Hematopoietic multipotent progenitor cell treated with erythropoietin and hydrocortisone succinate and interleukin-3 and kit ligand, for 4 days (in vitro differentiated cells): ENCODE measurements at places on chromosomes 6 and 20.

DNA sequence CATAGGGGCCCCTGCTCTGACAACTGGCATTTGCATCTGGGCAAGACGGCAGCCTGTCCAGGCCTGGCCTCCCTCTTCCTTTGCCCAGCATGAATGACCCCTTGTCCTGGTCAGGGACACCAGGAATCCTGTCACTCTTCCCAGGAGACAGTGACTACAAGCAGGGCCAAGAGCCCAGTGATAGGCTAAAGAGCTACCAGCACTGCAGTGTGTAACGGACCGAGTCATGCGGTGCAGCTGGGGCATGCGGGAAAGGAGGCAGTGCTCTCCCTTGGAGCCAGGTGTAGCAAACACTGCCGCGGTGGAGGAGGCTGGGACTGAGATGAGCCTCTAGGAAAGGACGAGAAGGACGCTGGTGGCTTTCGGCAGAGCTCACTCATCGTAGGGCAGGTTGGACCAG is 38.7 kb upstream of the DSP start:
- no peak for DNase-seq

DNA sequence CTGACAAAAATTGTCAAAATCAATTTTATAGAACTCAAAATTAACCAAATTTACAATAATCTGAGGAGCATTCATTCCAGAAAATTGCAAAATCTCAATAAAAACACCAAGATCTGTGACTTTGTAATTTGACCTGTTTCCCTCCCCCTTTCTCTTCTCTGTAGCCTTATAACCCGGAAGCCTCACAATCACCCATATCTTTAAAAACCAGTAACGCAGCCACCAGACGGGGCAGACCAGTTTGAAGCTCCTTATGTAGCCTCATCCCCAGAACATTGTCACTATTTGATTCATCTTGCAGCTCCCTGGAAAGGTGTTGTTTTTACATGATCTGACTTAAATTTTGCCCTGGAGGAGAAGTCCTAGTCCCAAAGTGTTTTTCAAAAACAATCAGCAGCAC is 27.5 kb upstream of the TGM6 start:
- no peak for DNase-seq

DNA sequence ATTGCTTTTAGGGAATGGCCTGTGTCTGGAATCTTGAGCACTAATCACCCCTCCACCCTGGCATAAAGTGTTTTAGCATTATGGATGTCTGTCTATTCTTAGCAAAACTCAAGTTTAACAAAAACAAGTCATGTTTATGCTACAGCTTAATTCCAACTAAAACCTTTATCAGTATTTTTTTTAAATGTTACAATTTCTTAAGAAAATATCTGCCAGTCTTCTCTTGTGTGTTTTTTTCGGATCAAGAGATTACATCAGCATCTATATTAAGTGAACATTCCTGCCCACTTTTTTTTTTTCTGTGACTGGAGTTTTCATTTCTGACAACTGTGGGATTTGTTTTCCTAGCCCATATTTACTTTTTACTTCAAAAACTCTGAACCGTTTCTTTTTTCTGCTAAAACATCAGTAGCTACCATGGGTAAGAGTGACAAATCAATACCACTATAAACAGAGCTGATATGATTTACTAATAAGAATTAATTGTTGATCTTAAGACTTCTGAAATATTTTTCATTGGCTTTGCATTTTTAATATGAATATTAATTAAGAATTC is 94.3 kb downstream of the EDN1 start:
- no peak for DNase-seq

- DNase-seq, result no peak
Measured at GRCh38 chr20:63156221-63156671, 59.7 kb downstream of the YTHDF1 start.

DNA sequence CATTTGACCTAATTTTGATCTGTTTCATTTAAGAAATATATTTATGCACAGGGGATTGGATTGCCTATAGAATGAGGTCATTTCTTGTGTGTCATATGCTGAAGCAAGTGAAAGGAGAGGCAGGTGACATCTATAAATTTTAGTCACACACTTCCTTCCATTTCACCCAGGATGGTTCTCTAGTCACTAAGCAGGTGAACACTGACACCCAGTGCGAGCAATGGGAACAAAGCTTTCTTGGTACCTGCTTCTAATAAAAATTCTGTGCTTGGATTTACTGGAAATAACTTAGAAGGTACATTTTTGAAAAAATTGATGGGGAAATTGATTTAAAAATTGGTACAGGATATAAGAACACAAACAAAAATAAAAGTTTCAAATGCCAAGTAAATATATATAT is 66.9 kb upstream of the MC3R start:
- no peak for DNase-seq

DNA sequence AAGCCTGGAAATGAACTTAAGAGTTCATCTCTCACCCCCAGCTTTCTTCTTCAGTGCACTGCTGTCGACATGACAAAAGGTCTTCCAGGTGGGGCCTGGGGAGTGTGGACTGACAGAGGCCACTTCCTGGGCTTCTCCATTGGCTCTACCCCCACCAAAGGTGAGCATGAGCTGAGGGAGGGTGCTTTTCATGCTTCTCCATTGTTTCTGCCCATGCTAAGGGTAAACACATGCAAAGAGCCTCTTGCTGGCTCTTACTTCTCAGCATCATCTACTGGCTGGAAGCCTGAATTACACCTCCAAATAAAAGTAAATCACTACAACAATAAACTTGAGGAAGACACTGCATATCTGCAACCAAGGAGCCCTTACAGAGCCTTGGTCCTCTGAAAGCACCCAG is 227.2 kb downstream of the EPM2A start:
- no peak for DNase-seq

DNA sequence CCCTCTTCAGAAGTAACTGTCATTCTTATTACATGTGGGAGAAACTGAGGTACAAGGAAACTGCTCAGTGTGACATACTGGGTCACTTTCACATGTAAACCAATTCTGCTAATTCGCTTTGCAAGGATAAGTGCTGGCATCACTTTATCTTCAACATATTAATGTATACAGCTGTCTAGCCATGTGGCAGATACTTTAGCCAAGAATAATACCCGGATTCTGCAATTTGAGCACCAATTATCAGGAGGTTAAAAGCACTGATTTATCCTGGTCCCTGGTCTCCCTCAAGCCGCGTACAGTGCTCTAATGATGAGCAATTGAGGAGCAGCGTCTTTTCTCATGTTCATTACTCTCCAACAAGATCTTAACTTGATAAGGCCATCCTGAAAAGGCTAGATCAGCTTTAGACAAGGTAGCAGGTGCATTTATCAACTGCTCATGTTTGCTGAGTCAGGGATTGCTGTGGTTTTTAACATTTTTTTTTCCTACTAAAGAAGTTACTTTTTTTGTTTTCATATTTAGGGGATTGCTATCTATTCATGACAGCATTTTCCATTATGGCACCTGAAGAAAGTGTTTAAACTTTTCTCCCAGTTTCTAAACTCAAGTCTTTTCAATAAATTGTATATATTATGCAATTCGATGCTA is 1066.3 kb upstream of the MAP3K7 start:
- no peak for DNase-seq

- DNase-seq, result no peak
Measured at GRCh38 chr6:142531727-142532126, 229.9 kb downstream of the ADGRG6 start.

- no peak for DNase-seq
Measured at GRCh38 chr6:113089056-113089455, 741.9 kb downstream of the RFPL4B start.

GRCh38 chr6:6320901-6321300 is 439 bp upstream of the F13A1 start:
- no peak for DNase-seq

GRCh38 chr6:113651920-113652319 is 205.2 kb upstream of the MARCKS start:
- DNase-seq, result no peak

DNA sequence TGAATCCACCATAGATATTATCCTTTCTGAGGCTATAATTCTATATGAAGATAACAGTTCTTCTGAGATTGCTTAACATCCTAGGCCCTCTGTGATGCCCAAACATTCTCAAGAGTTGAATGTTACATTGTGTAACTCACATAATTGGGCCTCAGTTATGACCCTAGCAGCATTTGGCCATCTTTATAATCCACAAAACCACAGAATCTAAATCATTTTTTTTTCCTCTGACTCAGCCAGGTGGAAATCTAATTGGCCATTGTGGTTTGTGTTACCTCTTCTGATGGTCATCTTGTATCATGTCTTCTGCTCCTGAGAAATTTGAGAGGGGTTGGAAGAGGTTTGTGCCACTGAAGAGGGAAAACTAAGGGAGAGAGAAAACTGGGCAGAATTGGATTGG is 99.5 kb downstream of the LINC00237 start:
- no peak for DNase-seq

- DNase-seq, result peak; percentile 42
Measured at GRCh38 chr6:39157511-39157910, 42.5 kb upstream of the SAYSD1 start.

DNA sequence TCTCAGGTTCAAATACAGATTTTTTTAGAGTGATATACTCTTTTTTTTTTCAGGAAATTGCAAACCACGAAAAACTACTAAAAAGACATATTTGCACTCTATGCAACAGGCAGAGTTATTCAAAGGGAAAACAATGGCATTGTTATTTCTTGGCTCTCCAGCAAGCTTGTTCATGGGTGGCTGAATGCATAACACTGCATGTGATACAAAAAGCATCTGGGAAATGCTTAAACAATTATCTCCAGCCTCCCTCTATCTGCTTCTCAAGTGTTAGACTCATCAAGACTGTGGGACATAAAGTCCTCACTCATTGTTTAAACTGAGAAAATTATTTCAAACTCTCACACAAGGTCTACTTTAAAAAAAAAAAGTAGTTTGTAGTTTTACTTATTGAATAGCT is 7.3 kb upstream of the COL12A1 start:
- DNase-seq, result no peak

DNA sequence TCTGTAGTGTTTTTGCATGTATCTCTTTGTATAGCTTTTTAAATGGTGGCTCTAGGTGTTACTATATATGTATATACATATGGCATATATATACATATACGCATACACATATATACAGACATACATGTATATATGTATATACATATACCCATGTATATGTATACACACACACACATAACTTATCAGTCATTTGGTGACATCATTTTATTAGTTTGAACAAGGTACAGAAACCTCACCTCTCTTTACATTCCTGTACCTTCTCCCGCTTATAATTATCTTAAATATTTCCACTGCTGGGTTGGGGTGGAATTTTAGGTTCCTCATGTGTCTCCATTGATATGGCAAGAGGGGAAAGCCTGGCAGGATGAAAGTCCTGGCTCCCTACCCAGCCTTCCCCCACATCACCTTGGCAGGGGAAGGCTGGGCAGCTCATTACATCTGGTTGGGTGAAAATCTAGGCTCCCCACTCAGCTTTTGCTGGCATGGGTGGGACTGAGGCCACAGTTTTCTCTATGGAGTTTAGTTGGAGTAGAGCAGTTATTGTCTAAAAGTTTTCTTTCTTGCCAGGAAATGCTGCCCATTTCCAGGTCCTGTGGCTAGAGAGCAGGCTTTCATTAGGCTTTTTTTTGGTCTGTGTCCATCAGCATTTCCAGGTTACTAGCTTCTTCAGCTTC is 7.6 kb downstream of the GLO1 start:
- no peak for DNase-seq

DNA sequence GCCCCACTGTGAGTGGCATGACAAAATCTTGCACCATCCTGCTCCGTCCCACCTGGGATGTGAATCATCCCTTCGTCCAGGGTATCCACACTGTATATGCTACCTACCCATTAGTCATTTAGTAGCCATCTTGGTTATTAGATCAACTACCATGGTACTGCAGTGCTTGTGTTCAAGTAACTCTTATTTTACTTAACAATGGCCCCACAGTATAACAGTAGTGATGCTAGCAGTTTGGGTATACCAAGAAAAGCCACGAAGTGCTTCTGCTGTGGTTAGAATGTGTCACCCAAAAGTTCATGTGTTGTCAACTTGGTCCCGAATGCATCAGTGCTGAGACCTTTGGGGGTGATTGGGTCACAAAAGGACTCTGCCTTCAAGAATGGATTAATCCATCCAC is 11.7 kb downstream of the OSER1 start:
- DNase-seq, result peak; percentile 47

DNA sequence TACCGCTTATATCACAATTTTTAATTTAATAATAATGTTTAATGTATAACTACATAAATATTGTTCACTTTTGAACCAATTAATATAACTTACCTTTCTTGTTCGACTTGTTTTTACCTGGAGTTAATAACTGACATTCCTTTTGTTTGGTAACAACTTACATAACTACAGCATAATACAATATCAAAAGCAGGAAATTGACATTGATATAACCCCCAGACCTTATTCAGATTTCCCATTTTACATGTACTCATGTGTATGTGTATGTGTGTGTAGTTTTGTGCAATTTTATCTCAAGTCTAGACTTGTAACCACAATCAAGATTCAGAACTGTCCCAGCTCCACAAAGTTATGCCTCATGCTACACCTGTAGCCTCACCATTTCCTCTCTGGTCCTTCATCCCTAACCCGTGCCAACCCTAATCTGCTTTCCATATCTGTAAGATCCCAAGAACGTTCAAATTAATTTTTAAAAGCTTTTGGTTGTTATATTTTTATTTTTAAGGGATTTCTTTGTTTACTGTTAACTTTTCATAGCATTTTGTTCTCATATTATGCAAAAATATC is 190.6 kb downstream of the MANEA start:
- DNase-seq, result no peak

- no peak for DNase-seq
Measured at GRCh38 chr20:25469558-25469957, 62.1 kb downstream of the GINS1 start.

GRCh38 chr6:164753517-164753916 is 555.9 kb downstream of the C6orf118 start:
- DNase-seq, result no peak

DNA sequence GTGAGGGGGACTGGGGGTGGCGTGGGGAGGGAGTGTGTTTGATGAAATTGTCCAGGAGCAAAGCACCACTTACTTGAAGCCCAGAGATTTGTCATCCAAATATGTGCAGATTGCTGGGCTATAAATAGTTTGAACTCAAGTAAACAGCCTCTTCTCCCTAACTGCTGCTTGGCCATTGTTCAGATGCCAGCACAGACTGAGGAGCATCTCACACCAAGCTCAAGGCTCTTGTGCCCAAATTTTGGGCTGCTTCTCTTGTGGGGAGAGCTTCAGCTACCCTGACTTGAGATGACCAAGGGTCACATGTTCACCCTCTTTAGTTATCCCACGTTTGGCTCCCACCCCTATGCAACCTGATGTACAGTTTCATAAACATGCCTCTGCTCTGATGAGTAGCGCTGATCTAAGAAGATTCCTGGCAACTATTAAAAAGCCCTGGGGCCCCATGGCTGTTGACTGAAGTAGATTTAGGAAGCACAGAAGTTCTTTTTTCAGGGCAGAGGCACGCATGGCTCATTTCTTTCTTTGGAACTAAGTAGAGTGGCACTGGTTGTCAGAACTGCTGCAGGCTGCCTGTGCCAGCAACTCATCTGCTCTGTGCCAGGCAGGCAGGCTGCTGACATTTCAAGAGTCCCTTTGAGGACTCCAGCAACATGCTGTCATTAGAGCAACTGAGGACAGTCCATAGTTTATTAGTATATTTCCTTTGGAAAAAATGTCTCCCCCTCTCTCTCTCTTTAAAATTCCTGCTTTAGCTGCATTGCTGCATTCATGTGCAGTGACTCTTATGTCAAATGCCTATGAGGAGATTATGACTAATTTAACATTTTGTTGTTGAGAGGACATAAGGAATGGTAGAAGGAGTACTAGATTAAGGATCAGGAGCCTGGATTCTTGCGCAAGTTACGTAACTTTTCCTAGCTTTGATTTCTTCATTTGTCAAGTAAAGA is 9.6 kb upstream of the PKIG start:
- peak; percentile 39 for DNase-seq

- DNase-seq, result peak; percentile 39
Measured at GRCh38 chr6:97347111-97347510, 64.1 kb upstream of the MMS22L start.

- no peak for DNase-seq
Measured at GRCh38 chr20:37151529-37151928, 27.6 kb upstream of the RPN2 start.
